CD4-positive, alpha-beta T cell treated with Interleukin-15 for 4 hours (primary cell): ENCODE measurements at places on chromosomes 5 and 9.

DNA sequence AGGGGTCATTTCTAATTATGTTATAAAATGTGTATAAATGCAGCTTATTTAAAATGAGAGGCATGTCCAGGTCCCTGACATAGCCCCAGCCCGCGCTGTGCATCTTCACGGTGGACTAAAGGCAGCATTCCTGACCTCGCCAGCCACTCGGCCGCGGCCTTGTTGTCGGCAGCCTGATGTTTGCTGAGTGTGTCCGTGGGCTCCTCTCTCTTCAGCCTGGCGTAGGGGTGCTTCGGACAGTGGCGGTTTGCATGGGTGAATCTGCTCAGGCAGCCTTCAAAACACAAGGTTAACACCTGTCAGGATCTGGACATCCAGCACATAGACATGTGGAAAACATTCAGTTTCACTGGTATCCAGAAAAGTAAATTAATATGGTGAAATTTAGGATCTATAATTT, 8.8 kb upstream of the SLC35D2 start:
- DNase-seq: no peak

- no peak for DNase-seq
Measured at GRCh38 chr9:38066914-38067858, 1.8 kb downstream of the SHB start.

DNA sequence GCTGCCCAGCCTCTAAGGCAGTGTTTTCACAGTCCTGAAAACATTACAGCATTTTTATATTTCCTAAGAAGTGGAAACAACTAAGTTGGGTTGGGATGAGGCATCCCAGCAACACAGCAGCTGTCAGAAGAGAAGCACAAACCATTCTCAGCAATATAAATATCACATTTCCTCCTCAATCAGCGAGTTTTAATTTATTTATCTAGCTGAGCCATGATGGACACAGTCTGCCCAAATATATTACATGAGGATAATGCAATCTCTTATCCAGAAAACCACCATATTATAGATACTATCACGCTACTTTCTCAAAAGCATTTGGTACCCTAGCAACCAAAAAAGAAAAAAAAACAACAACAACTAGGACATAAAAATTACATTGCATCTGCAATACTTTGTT, 158.5 kb downstream of the FSTL4 start:
- no peak for DNase-seq

DNA sequence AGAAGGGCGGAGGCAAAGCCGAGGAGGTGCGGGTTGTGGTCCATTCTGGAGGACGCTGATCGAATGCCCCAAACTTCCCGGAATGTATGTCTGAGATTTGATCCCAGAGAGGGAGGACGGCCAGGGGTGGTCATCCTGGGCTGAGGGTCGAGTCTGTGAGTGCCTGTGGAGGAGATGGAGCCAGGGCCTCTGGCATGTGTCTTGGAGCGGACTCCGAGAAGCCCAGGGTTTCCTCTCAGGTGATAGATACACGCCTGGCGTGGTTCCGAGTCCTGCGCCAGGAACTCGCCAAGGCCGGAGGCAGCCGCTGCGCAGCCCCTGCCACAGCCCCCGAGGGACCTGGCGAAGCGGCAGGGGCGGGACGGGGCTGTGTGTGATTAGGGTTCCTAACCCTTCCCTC, 363 bp downstream of the ZNF454 start:
- no peak for DNase-seq

DNA sequence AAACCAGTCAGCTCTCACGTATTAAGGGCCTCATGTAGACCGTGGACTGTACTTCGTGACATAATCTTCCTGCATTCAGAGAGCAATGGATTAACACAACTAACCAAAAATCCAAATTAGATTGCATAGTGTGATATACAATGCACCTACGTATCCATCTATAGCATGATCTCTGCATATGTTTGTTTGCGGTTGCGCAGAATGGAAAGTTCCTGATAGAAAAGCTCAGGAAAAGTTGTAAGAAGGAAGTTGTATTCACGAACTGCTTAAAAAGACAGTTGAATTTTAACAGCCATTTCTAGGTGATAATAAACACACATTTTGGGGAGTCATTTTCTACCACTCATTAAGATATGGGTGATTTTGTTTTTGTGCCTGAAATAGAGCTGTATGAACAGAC, 869.0 kb downstream of the TLE4 start:
- no peak for DNase-seq

GRCh38 chr9:96061293-96061987, 185.9 kb downstream of the ERCC6L2 start:
- DNase-seq: peak; percentile 48

- no peak for DNase-seq
Measured at GRCh38 chr5:169895926-169896325, 84.4 kb downstream of the INSYN2B start.

- DNase-seq: no peak
Measured at GRCh38 chr9:35566417-35566816, 38.6 kb upstream of the TESK1 start.

GRCh38 chr5:171642894-171643293, 142.7 kb upstream of the SMIM23 start:
- no peak for DNase-seq

DNA sequence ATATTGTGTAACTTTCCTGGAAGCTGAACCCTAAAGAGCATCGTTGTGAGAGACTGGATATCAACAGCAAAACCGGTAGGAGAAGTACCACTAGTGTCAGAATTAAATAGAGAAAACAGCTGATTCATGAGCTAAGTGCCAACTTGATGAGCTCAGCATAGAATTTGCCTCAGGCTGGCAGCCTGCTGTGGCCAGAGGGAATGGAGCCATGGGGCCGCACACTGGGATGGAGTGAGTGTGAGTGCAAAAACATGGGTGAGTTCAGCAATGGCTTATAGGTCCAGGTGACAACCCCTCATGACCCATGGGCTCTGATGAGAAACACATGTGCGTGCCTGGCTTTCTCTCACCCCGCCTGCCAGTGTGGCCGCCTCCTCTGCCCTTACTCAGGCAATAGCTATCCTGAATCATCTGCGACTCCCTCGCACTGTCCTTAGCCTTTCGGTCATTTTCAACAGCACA, 25.4 kb downstream of the ADAMTS16 start:
- DNase-seq: no peak

GRCh38 chr9:20111173-20111843, 322.5 kb upstream of the SLC24A2 start:
- no peak for DNase-seq

- no peak for DNase-seq
Measured at GRCh38 chr5:116600876-116601275, 26.3 kb upstream of the SEMA6A start.

GRCh38 chr5:34970552-34970951, 41.2 kb downstream of the DNAJC21 start:
- DNase-seq: no peak

DNA sequence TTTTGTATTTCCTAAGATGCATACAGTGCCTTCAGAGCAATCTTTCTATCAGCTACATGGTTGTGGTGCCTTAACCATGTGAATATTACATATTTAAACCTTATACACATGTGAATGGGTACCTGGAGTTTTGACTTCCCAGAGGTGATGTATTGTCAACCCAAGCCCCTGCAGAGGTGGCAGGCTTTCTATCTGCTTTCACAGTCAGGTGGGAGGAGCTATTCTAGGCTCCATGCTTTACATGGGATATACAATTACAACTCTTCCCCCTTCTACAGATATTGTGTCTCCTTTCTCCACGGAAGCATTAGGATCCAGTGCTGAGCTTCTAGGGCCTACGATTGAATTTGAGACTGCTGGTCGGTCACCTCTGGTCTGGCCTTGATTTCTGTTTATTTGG, 89.8 kb upstream of the TUT7 start:
- DNase-seq: no peak

DNA sequence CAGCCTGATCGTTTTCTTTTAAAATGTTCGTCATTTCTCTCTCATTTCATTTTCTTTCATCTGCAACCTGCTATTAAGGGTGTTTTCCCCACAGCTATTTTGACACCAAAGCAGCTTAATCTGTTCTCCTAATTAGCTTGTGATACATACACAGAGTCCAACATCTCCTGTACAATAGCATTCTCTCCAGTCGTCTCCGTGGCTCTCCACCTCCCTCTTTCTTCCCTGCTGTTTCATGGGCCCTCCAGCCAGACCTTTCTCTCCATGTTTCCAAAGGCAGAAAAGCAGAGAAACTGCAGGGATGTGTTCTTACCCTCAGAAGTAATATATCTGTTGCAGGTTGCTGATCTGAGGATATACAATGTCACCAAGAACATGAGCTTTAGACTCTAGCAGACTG, 88.8 kb upstream of the SPOCK1 start:
- DNase-seq: no peak
